ENCODE measurements at places on chromosomes 13 and 19.

DNA sequence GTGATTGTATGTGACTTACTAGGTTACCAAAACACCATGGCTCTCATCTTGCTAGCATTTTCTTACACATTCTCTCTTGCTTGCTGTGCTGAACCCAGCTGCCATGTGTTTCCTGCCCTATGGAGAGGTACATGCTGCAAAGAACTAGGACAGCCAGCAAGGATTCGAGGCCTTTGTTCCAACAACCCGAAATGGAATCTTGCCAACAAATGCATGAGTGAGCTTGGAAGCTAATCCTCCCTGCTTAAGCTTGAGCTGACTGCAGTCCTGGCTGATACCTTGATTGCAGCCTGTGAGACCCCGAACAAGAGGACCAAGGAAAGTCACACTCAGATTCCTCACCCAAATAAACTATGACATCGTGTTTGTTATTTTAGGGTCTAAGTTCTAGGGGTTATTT lies 651.2 kb downstream of the SLITRK6 start:
- DNase-seq, result no peak

GRCh38 chr13:20405691-20406090 lies 120.0 kb downstream of the CRYL1 start:
- no peak for DNase-seq

DNA sequence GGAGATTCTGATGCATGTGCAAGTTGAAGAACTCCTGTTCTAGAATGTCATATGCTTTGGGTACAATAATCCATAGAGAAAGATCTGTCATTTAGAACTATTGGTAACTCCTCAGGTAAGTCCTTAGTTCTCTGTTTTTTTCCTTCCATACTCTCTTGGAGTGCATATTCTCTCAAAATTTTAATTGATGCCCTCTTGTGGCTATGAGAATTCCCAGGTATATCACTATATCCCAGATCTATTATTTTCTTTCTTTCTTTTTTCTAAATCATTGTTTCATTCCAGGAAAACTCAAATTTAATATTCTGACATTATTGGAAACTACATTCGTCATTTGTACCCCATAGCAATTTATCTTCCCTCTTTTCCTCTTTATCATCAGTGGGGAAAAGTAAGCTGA lies 485.4 kb downstream of the KLF5 start:
- DNase-seq, result no peak

DNA sequence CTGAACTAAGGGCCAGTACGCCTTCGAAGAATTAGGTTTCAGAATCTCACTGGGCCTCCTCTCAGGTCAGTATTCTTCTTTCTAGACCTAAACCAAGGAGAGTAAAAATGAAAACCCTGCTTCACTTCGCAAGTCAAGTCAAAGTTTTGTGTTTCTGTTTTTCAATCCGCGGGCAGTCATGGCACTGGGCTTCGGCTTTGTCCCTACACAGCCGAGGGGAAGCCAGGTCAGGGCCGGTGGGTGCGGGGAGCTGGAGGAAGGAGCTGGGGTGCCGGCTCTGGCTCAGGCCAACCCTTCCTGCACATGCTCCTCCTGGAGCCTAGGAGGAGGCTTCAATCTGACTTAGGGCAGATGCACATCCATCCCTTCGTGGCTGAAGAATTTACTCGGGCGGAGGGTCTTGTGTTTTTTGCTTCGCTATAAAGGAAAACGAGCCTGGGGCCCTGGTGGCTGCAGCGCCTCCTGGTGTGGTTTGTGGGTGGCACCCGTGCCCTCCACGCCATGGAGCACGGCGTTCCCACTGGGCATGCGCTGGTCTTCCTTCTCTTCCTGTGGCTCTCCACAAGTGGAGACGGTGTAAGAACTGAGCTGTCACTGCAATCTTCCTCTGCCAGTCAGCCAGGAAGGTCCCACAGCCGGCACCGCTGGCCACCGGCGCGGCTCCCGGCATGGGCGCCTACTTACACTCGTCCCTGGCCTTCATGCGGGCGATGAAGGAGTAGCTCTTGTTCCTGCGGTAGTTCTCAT lies 22.5 kb downstream of the C19orf44 start:
- DNase-seq, result no peak

DNA sequence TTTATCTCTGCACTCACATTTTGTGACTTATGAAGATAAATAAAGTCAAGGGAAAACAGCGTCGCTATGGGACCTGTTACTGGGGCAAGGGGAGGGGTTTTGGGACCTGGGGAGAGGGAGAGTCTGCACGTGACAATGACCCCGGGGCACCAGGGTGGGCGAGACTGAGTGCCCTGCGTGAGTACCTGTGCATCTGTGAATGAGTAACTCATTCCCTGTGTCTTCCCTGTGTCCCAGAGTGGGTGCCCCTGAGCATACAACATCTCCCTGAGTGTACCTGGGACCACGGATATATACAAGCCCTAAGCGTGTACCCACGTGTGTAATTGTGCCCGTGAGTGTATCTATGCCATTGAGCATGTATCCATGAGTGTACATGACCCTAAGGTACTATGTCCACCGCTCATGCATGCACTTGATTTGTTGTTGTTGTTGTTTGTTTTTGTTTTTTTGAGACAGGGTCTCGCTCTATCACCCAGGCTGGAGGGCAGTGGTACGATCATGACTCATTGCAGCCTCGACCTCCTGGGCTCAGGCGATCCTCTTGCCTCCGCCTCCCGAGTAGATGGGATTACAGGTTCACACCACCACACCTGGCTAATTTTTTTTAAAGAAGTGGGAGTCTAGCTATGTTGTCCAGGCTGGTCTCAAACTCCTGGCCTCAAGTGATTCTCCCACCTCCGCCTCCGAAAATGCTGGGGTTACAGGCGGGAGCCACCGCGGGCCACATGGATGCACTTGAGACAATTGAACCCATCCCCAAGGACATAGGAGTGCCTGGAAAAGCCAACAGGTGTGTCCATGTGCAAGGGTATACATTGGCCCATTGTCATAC lies 645 bp upstream of the TRAPPC5 start:
- no peak for DNase-seq

Measured in activated T-cell treated with anti-CD3 and anti-CD28 coated beads, Interleukin-2, amount 50 U/mL, for 72 hours (primary cell).